ENCODE measurements at places on chromosomes 6 and 20.

DNA sequence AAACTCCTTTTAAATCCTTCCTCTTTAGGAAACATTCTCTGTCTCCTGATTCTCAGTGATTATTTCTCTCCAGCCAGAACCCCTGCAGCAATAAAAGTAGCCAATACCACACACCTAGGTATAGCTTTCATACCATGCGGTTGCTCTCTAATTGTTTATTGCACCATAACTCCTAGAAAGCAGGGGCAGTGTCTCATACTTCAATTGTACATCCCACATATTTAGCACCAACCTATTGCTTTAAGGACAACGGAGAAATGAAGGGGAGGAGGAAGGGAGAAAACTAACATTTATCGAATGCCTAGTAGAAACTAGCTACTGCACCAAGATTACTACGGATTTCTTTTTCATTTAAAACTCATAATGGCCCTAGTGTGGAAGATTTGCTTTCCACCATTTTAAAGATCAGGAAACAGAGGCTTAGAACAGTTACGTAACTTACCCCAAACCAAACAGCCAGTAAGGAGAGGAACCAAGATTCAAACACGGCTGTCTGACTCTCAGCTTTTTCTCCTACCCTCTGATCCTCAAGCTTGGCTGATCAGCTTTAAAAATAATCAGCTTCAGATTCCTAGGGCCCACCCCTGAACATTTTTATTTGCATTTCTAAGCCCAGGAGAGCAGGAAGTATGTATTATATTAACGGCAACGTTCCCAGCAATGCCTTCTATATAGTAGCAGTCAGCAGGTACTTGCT is 43.4 kb upstream of the ATXN1 start:
- DNase-seq, result no peak

GRCh38 chr6:45677381-45678284 is 299.9 kb upstream of the SUPT3H start:
- DNase-seq, result no peak

GRCh38 chr20:52963131-52963530 is 9.0 kb upstream of the TSHZ2 start:
- no peak for DNase-seq

GRCh38 chr6:133277228-133277899 is 36.2 kb downstream of the EYA4 start:
- DNase-seq, result no peak

GRCh38 chr20:62874964-62875344 is 13.3 kb upstream of the TCFL5 start:
- DNase-seq, result no peak

GRCh38 chr6:109736273-109737025 is 45.4 kb downstream of the FIG4 start:
- no peak for DNase-seq

GRCh38 chr6:6516666-6517458 is 71.7 kb upstream of the LY86 start:
- DNase-seq, result no peak

DNA sequence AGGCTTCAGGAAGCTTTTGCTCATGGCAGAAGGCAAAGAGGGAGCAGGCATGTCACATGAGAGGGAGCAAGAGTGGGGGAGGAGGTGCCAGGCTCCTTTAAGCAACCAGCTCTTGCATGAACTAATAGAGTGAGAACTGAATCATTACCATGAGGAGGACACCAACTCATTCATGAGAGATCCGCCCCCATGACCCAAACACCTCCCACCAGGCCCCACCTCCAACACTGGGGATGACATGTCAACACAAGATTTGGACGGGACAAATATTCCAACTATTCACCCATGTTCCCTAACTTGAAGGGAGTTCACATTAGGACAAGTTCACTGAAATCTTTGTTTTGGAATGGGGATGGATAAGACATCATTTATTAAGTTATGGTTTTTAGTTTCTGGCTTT is 155.2 kb upstream of the ESR1 start:
- DNase-seq, result no peak

DNA sequence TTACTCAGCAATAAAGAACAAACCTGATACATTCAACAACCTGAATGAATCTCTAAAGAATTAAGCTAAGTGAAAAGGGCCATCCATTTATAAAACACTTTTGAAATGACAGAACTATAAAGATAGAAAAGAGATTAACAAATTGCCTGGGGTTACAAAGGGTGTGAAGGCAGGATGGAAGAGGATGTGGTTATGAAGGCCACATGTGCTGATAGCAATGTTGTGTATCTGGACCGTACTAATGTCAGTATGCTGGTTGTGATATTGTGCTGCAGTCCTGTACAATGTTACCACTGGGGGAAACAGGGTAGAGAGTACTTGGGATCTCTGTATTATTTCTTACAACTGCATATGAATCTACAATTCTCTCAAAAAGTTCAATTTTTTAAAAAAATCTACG is 36.4 kb downstream of the ELOVL5 start:
- no peak for DNase-seq

DNA sequence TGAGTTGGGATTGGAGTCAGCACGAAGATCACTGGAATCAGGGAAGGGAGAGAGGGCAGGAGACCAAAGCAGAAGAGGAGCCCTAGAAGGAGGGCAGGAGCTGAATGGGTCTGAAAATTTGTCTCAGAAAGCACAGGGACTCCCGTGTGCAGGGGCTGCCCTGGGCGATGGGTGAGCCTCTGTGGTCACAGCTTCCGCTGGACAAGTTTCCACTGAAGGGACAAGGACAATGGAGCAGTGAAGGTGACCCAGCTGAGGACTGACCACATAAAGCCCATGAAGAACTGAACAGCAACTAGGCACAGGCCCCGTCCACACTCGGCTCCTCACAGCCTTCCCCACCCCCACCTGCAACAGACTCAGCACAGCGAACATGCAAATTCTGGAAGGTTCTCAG is 3.5 kb downstream of the HLA-C start:
- DNase-seq, result no peak

- DNase-seq, result no peak
Observed at GRCh38 chr6:161590961-161591627, 317.2 kb upstream of the AGPAT4 start.

DNA sequence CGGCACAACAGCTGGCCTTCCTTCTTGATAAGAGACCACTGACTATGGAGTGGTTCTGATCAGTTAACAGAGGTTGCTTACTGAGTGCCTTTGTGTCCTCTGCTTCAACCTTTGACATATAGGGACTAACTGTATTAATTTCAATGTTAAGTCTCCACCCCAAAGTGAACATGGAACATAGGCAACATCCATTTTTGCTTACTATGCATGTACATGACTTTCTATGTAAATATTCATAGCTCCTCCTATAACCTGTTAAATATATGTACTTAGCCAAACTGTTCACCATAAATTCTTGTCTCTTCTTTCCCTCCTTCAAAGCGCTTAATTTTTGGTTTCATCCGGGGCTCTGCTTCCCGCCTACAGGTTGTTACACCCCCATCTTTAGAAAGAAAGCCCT is 334.8 kb downstream of the EPM2A start:
- DNase-seq, result no peak

DNA sequence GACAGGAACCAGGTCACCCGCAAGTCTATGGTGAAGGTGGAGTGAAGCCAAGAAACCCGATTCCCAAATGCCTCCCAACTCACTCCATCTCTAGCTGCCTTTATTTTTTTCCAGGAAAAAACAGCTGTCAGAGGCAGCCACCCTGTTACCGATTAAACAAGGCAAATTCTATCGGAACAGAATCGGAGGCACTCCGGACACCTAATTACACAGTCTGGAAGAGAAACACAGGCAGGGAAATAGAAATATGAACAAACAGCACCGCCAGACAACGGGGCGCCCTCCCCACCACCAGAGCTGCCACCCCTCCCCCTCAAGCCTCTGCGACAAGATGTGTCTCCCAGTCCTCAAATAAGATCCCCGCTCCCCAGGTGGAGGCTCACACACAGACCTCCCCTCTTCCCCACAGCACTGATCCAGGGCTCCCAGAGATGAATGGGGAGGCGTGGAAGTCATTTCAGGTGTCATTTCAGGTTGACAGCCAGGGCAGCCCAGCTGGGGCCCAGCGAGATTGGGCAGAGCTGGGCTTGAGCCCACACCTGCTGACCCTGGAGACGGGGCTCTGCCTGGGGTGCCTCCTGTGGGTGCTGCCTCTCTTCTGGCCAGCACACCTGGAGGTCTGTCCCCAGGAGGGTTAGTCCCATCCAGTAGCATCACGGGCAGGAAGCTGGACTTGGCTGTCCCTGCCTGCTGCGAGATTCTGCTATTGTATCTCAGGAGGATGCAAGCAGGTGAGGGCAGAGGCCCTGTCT is 19.8 kb upstream of the VSTM2L start:
- DNase-seq, result no peak

- no peak for DNase-seq
Observed at GRCh38 chr6:143575440-143575839, 63.9 kb upstream of the FUCA2 start.

- DNase-seq, result no peak
Observed at GRCh38 chr6:139852488-139853140, 478.2 kb upstream of the CITED2 start.

GRCh38 chr6:75089151-75089897 is 116.5 kb downstream of the COL12A1 start:
- no peak for DNase-seq

GRCh38 chr6:117906507-117906957 is 532 bp upstream of the SLC35F1 start:
- no peak for DNase-seq

GRCh38 chr6:134689177-134689576 is 260.7 kb downstream of the ALDH8A1 start:
- no peak for DNase-seq

DNA sequence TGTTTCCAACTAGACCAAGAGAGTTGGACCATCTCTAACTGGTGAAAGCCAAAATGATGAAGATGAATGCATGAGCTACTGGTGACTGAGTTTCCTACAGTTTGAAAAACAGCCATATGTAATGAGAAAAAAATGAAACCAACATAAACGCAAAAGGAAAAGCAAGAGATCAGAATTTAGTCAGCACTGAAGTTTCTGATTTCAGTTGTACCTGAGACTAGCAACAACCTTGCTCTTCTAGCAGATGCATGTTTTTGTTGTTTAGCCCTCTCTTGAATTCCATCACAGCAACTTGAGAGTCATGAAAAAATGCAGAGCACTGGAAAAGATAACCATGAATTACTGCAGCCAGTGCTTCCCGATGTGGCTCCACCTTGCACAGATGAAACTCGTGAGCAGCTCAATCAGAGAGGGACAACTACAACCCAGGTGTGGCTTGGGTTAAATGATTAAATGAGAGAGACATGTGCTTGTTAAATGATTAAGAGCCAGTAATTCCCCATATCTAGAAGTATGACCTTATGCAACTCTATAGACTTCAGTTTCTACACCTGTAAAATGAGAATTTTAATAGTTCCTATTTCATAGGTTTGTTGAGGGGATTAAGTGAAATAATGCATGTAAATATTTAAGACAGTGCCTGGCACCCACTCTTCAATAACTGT is 104.8 kb downstream of the ELOVL4 start:
- no peak for DNase-seq

GRCh38 chr6:2434116-2434515 is 188.7 kb upstream of the GMDS start:
- DNase-seq, result no peak

- no peak for DNase-seq
Observed at GRCh38 chr6:87397656-87398055, 10.1 kb upstream of the CFAP206 start.

GRCh38 chr20:4063631-4064030 is 48.3 kb upstream of the RNF24 start:
- no peak for DNase-seq

DNA sequence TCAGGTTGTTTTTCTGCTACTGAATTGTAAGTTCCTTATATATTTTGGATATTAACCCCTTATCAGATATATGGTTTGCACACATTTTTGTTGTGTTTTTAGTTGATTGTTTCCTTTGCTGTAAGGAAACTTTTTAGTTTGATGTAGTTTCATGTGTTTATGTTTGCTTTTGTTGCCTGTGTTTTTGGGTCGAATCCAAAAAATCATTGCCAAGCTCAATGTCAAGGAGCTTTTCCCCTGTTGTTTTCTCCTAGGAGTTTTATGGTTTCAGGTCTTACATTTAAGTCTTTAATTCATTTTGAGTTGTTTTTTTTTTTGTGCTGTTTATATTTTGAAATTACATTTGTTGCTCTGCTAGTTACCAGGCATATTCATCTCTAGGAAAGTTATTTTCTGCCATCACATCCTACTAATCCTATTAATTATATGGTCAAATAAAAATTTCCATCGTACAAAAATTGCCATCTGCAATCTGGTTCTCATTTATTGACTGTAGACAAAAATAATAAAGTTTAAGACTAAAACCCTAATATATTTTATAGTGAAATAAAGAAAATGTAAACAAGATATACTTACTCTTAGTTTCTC is 103.8 kb upstream of the FAM184A start:
- DNase-seq, result no peak

DNA sequence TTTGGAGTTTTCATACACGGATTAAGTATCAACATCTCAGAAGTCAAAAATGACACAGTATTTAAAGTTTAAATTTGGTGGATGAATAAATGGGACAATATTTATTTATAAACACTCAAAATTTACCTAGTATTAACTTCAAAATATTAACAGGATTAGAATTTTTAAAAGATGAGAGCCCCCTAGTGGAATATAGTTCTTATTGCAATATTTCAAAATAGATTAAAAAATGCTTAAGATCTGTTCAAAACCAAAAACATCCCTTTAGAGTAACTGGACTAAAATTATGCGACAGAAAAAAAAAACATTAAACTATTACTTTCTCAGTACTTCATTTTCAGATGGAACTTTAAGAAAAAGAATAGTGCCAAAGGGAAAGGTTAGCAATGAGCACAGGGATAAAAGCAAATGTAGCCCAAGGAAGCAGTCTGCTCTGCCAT is 56.6 kb downstream of the SNX14 start:
- no peak for DNase-seq

- no peak for DNase-seq
Observed at GRCh38 chr6:41502917-41503671, 43.1 kb upstream of the FOXP4 start.

DNA sequence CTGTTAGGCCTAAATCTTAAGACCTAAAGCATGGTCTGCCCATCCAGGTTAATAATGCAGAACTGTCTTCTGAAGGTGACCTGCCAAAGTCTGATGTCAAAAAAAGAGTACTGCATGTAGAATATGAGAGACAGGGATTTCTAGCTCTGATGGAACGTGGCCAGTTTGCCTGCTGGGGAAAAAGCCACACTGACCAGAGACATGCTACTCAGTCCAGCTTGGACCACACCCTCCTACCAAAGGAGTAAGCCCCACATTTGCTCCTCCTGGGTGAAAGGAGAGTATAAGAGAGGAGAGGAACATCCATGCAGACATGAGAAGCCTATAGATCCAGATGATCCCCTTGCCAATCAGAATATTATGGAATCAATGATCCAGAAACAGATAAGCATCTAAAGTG is 229.9 kb upstream of the RUNX2 start:
- no peak for DNase-seq

GRCh38 chr6:89452281-89452680 is 19.3 kb downstream of the ANKRD6 start:
- DNase-seq, result no peak

- DNase-seq, result no peak
Observed at GRCh38 chr20:54017846-54018245, 52.5 kb downstream of the BCAS1 start.

DNA sequence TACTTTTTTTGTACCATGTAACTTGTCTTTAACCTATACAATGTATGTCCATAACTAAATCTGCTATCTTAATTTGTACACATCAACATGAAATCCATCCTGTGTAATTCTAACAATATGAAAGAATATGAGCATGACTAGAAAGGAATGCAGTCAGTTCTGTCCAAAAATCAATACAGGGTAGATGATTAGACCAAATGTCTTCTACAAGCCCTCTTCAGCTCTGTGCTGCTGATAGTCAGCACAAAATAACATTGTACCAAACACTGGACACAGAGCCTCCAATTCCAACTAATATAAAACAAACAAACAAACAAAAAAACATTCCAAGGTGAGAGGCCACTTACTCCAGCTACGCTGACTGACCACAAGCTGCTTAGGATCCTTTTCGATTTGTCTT is 301.4 kb upstream of the IRAK1BP1 start:
- DNase-seq, result no peak

All from cortex of kidney (tissue), 1 donor.